Mesenteric fat pad (tissue), 1 donor: ENCODE measurements at places on chromosomes 7 and 10. TPM values are rescaled to one million over a fixed set of nuclear protein-coding genes. Genes with fewer than 3 reads are reported as not detected.

The LIPM gene
- not detected for total RNA-seq

The DENND2A gene
- total RNA-seq, result 24.6 TPM

The STK31 gene
- 0.10 TPM for total RNA-seq

The GRM8 gene
- total RNA-seq, result 0.16 TPM

The NEUROG3 gene
- total RNA-seq, result 0.71 TPM

The MYL10 gene
- not detected for total RNA-seq

The LRGUK gene
- total RNA-seq, result 0.87 TPM

DNA sequence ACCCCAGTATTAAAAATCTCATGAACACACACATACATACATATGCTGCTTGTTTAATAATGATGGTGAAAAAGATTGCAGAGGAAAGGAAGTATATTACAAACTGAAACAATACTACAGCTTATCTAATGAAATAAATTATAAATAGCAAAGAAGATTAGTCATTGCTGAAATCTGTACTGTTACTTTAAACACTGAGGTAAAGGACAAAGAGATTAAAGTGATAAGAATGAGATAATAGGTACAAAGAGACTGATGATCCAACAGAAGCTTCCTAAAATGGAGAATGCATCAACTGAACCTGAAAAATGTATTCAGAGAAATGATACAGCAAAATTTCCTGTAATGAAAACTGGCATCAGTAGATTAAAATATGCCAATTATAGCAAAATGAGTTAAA lies 91.5 kb upstream of the KCND2 start:
- DNase-seq, result no peak

DNA sequence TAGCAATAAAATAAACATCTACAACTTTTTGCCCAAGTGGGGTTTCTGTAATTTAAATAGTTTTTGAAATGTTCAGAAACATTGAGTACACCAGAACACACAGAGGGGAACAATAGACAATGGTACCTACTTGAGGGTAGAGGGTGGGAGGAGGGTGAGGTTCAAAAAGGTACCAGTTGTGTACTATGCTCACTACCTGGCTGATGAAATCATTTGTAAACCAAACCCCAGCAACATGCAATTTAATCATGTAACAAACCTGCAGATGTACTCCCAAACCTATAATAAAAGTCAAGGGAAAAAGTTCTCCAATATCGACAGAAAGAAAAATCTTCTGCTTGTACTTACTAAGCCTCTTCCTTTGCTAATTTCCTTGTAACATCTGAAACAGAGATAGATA lies 4.2 kb upstream of the TES start:
- DNase-seq, result no peak

DNA sequence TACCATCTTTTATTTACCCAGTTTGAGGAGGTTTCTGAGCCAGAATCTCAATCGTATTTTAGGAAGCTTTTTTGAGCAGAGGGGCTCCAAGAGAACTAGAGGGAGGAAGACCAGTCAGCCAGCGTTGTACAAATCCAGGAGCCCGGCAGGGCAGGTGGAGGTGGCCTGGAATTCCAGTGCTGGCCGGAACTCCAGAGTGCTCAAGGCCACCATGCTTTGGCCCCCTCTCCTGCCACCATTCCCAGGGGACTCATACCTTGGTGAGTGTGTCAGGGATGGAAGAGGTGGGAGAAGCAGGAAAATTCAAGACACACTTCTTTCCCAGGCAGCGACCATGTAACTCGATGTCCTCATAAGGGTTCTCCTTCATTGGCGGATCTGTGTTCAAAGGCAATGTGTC lies 55.3 kb downstream of the DENND2A start:
- DNase-seq, result peak; percentile 84

GRCh38 chr7:106778656-106779250 lies 86.3 kb upstream of the PIK3CG start:
- DNase-seq, result no peak

DNA sequence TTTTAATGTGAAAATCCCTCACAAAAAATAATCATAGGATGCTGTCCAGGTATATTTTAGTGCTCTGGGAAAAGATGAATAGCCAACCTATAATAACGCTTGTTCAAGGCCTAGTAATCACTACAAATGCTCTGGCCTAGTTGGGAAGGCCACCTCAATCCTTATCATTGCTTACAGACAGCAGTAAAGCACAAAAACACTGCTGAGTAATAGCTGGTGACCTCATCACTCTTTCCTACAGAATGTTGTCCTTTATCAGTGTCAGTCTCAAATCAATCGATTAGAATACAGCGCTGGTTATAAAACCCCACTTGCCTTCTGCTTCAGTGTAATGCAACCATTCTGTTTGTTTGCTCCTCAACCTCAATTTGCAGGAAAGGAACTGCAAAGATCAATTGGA lies 72.6 kb upstream of the STEAP1 start:
- no peak for DNase-seq

DNA sequence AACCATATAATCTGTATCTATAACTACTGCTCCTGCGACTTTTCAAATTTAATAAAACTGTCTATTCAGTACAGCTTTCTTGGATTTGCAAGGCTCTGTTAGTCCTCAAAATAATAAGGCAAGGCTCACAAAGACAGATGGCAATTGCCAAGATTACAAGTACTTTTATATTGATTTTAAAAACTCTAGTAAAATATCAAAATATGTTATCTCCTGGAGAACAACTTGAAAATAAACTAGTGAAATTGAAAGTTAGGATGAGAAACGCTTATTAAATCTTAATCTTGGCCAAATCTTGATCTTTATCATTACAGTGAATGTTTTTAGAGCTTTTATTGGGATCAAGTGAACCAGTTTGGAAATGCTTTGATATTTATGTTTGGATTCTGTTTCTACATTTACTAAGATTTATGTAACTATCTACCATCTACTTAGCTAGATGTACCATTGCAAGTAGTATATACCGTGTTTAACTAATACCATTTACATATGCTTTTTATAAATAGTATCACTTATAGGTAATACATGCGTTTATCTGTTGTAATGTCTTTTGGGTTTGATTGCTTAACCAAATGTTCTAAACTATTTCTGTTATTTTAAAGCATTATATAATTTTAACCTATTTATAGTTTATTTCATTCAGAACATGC lies 70.0 kb downstream of the CABCOCO1 start:
- DNase-seq, result no peak

DNA sequence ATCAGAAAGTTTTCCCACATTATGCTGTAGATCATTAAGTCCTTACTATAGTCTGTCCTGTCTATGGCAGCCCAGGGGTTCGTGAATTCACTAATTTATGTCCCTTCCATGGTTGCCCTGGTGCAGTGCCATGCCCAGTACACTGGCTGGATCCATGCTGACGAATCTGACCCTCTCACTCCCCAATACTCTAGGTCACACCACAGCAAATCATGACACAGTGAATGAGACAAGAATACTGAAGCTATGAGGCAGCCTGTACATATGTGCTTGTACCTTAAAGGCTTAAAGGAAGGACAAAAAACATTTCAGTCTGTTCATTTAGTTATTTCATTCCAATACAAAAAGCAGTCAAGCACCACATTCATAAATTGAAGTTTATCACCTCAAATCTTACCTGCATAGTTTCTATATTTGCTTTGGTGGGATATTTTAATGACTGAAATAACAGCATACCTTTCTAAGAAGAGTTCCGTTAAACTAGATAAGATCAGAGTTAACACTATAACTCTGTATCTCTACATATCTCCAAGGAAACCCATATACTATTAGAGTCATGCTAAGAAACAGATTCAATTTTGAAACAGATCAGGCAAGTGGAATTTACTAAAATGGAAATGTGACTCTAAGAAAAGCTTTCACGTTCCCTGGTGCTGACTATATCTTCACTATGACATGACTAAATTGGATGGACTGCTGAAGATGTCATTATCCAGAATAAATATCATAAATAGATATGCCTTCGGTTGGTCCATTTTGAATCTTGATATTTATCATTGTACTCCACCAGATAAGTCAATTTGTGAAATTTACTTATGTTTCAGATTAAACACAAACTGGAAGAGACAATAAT lies 36.7 kb downstream of the OSBPL3 start:
- DNase-seq, result no peak

DNA sequence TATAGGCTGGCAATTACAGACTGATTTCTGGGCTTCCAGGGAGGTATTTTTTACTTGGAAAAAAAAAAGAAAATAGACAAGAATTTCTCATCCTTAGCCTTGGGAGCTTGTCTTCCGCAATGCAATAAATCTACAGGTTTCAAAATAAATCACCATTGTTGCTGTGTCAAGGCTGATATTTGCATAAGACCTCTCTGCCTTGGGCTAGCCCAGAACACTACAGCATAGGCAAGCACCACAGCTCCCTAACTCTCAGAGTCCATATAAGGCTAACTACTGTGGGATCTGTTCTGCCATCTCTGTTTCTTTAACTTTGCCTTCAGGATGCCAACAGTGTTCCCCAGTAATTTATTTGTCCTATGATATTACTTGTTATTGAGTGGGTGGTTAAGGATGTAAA lies 64.4 kb downstream of the ZWINT start:
- no peak for DNase-seq

GRCh38 chr7:142863891-142864685 lies 9.2 kb downstream of the EPHB6 start:
- DNase-seq, result peak; percentile 76

GRCh38 chr7:132897093-132897687 lies 184.7 kb downstream of the CHCHD3 start:
- no peak for DNase-seq

GRCh38 chr10:74025380-74025978 lies 27.6 kb downstream of the VCL start:
- no peak for DNase-seq

DNA sequence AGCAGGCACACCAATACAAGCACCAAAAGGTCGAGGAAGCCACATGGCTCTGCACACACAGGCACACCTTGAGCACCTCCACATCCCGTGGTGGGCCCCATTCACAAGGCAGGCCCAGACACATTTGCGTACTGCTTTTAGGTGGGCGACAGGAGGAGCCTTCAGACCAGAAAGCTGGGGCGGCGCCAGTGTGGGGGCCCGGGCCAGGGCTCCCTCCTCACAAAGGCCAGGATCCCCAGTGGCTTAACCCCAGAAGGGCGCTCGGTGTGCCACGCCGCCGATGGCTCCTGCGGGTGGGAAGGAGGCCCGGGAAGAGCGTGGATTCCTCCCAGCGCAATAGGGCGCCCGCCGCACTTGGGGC lies 2.8 kb upstream of the SMARCD3 start:
- DNase-seq, result no peak

GRCh38 chr10:70847659-70848360 lies 32.1 kb downstream of the SGPL1 start:
- DNase-seq, result no peak

DNA sequence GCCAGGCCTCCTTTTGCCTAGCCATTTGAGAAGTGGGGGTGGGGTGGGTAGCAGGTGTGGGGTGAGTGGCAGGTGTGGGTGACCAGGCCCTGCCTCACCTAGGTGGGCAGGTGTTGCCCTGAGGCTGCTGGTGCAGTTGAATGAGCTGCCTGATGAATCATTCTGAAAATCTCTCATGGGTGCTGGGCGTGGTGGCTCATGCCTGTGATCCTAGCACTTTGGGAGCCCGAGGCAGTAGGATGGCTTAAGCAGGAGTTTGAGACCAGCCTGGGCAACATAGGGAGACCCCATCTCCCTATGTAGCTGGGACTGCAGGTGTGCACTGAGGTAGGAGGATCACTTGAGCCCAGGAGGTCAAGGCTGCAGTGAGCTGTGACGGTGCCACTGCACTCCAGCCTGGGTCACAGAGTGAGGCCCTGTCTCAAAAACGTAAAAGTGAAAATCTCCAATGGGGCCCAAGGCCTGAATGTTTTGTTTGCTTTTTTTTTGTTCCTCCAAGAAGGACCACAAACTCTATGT lies 17.7 kb downstream of the TSPAN14 start:
- peak; percentile 51 for DNase-seq

DNA sequence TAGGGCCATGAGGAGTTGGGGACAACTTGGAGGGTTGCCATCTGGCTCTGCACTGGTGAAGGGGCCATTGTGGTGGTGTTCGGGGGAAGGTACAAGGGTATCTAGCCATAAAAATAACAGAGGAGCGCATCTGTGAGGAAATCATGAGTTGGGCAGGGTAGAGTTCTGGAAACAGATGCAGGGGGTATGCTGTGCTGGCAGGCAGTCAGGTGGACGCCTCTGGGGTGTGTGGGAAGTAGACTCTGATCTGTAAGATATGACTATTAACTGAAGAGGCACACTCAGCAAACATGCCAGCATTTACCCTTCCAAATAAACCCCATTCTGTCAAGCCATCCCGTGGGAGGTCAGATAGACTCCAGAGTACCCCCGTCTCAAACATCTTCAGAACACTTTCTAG lies 79.8 kb downstream of the CLEC2L start:
- DNase-seq, result no peak

DNA sequence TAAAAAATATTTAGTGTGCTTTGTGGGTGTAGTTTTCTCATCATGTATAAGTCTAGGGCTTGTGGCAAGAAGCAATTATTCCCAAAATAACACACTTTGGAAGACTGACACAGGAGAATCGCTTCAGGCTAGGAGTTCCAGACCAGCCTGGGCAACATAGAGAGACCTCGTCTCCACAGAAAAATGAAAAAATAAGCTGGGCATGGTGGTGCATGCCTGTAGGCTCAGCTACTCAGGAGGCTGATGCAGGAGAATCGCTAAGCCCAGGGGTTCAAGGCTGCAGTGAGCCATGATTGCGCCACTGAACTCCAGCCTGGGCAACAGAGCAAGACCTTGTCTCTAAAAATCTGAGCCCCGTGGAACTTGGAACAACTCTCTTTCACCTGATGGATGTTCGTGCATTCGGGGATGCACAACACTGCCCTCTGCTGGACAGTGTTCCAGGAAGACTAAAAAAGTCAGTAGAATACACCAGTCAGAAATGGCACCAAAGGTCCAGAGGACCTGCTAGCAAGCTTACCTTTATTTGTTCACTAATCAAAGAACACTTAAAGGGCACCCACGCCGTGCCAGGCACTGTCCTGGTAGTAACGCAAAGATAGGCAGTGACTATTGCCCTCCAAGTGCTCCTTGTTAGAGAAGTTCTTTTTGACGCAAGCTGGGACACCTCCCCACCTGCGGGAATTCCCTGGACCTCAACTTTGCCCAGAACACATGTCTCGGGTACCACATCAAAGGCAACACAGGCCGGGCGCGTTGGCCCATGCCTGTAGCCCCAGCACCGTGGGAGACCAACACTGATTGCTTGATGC lies 81.9 kb upstream of the CALN1 start:
- DNase-seq, result no peak

DNA sequence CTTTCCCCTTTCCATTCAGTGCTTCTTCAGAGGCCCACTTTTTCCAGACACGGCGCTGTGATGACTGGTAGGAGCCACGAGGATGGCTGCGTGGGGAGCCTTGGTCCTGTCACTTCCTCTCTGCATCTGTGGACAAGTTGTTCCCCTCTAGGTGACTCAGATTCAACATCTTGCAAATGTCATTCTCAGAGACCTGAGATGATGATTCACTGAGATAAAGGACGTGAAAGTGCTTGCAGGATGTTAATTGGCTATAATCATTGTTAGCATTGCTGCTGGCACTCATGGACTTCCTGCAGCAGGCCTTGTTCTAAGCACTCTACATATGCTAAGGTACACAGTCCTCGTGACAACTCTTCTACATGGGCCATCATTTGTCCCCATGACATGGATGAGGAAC lies 489.8 kb upstream of the ZMIZ1 start:
- DNase-seq, result no peak
